ENCODE measurements at places on chromosomes 16 and 17.

DNA sequence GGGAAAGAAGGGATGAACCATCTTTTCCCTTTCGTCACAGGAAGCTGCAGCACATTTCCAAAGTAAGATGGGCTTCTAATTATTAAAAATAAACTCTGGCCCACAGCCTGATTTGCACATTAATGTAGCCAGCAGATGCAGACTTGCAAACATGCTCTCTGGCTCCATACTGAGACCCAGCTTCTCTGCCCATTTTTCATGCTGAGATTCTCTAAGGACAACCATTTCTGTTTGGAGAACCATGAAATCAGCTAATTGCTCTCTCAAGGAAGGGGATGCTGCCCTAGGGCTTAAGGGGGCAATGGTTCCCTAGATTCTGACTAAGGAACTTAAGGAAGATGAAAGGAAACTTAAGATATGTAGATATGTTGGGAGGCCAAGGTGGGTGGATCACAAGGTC is 63.0 kb upstream of the CES5A start:
- DNase-seq, result no peak

- DNase-seq, result no peak
These were observed 963 bp upstream of the METTL22 start for GRCh38 chr16:8620535-8620934.

GRCh38 chr17:65029605-65030336 is 26.8 kb downstream of the GNA13 start:
- DNase-seq, result no peak

DNA sequence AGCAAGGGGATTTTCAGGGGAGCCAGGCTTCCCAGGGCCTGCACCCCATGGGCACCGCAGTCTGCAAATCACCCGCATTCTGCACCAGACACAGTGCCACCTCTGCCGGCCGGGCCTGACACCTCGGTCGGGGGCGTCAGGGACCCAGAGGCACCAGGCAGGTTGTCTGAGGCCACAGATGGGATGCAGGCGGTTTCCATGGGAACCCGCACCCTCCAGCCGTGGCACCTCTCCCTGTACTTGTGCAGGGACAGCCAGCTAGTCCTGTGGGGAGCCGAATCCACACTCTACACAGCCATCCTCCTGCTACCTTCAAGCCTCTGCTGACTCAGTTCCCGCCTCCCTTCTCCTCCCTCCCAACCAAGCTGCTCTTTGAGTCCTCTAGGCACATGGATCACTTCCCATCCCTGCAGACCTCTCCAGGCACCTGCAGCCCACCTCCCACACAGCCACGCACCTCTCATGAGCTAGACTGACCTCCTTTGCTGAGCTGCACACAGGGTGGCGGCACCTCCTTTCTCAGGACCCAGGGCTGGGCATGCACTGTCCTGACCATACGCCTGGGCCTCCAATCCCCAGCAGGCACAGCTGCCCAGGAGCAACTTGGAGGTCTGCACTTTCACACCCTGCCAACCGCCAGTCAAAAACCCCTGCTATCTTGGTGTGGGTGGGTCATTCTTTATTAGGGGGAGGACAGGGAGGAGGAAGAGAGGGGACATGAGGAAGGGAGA is 119.5 kb downstream of the C16orf78 start:
- DNase-seq, result no peak

- DNase-seq, result no peak
These were observed 22.6 kb downstream of the C17orf67 start for GRCh38 chr17:56810891-56811775.

DNA sequence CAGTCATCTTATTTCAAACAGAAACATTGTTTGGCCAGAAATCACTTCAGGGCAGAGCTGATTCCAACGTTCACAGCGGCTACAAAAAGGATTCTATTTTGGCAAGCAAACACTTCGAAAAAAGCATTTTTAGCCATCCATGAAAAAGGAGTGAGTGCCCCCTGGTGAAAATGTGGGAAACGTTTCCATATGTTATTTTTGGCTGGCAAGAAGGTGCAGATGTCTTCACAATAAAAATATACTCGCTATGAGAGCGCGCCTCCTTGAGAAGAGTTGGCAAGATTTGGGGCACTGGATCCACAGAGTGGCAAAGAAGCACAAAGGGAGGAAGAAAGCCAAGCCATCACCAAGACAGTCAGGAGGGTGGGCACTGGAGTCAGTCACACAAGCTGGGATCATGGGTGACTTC is 191.1 kb downstream of the CHD9NB start:
- DNase-seq, result peak; percentile 51

DNA sequence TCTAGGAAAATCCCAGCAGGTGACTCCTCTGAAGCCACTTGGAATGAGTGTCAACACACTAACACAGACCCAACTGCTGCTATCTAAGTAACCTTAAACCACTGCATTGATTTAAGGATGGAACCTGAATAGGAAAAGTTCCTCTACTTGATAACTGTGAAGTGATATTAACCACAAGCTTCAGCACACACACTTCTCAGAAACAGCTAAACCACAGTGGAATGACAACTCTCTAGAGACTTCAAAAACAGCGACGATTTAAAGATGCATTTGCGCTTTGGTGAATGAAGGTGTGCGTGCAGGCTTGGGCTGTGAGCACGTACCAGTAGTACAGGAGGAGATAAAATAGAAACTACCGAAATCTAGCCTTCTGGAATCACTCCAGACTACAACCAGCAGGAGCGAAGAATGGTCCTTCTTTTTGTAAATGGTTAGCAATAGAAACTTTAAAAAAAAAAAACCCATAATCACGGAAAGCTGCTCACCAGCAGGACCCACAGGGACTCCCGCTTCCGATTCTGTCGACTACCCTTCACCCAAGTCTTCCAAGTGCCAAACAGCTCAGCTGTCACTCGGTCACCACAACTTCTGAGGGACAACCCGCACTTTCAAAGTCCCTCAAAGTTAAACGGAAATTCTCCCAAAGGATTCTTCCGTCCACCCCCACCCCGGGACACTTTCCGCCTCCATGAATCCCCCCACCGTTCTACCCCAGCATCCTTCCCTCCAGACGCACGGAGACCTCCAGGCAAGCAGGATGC is 137.7 kb upstream of the CORO6 start:
- DNase-seq, result no peak

DNA sequence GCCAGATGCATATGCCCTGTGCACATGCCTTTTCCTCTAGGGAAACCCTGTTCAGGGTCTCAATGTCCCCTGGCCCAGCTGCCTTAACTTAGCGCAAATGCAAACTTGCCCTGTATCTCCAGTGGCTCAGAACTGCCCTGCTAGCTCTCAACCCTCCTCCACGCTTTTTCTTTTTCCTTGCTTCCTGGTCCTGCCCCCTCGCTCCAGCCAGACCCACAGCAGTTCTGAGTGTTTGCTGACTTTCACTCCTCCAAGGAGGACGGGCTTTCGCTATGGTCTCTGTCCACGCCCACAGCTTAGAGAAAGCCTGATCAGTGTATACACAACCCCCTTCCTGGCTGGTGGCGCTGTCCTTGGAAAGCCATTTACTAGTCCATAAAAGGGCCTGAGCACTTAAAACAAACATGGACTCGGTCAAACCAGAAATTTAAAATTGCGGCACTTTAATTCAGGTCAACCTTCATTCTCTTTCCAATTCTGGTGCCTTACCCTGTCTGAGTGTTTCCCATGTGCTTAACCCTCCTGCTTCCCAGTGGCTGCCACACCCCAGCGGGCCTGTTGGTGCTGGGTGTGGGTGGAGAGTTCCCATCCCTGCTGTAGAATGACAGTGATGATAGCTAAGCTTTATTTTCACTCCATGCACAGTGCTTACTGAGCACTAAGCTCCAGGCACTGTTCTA is 15.6 kb upstream of the TMEM98 start:
- DNase-seq, result no peak

DNA sequence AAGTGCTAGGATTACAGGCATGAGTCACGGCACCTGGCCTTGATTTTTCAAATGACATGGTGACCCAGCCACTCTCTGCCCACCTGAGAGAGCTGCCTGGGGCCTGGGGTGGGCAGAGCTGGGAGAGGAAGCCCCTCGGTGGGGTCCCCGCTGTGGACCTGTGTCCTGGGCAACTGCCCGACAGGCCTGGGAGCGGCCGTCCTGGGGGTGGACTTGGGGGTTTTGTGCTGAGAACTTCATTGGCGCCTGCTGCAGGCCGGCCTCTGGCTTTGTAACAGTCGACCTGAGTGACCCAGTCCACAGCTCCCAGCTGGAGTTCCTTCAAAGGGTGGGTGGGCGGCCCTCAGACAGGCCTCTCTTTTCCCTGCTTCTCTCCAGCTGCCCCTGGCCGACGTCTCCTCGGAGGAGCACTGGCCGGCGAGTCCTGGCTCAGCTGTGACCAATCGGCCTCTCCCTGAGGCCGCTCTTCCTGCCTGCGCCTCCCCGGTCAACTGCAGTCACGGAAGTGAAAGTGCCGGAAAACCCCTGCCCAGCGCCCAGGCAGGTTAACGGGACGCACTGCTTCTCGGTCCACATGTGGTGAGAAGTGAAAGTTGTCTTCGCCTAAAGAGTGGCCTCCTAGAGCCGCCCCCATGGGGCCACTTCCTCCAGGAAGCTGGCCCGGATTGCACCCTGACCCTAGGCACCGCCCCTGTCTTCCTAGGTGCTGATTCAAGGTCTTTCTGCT is 5.5 kb downstream of the CBFA2T3 start:
- DNase-seq, result no peak

DNA sequence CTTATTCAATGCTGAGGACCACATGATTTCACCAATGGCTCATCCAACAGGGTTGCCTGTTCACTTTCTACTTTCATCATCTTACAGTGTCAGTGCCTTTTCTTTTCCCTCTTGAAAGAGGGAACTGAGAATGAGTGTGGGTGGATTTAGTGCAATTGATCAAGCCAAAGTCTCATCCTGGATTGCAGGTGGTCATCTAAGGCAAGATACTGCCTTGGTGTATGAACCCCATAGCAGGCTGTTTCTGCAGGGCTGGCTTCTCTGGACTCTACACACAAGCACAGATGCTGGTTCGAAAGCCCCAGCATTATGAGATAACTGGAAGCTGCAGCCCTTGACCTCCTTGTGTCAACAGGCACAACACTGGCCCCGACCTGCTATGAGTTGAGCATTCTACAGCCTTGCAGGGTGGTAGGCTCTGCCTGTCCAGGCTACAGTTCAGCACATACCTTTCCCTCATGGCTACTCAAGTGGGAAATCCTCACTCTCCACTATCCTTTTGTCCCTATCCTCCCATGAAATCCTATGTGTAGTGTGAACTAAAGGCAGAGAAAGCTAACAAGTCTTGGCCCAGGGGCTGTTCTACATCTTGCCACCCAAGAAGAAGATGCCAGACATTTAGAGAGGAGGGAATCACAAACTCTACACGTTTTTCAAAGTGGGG is 358.7 kb downstream of the SLC39A11 start:
- no peak for DNase-seq

DNA sequence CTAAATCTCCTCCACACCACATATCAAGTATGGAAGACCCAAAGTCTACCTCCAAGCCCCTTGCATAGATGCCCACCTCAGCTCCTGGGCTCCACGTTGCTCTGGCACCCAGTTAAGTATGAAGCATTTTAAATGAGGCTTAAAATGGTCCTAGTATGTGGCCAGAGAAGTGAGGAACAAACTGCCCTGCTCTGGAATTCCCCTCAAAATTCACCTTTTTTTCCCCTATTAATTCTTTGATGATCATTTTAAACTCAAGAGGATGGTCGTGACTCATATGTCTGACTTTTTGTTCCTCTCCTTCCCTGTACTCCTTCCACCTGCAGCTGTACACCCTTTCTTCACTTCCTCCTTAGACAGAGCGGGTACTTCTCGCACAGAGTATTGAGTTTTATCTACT is 234.5 kb upstream of the MYOCD start:
- DNase-seq, result no peak

GRCh38 chr16:73308771-73309170 is 260.8 kb upstream of the ZFHX3 start:
- DNase-seq, result no peak

- no peak for DNase-seq
These were observed 26.1 kb downstream of the GPR142 start for GRCh38 chr17:74393346-74393942.

DNA sequence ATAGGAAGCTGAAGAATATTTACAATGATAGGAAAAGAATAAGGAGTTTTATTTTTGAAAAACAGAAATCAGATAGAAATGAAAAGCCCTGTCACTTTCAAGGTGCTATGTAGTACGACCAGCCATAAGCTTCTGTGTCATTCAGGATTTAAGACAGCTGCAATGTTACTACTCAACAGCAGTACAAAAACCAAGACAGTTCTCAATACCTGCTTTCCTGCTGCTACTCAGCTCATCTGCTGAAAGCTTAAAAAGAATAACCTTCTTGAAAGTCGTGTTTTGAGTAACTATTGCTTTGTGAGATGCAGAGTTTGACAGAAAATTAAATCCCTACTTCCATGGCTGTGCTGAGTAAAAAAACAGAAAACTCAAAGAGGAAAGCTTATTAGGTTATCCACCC is 8.7 kb downstream of the GRB2 start:
- no peak for DNase-seq

DNA sequence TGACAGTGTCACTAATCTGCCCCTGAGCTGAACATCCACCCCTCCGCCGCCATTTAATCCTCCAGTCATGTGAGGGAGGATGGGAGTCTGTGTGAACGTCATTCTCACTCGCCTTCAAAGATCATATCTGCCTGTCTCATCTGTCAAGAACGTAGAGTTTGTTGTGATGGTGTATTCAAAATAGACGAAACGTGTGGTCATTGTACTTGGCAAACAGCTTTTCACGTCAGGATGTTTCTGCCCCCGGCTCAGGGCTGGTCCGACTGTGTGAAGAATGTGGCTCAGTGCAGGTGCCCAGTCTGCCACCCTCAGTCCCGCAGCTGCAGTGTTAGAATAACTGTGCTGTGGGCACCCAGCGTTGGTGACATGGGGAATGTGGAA is 148.0 kb downstream of the KCNJ12 start:
- DNase-seq, result no peak

DNA sequence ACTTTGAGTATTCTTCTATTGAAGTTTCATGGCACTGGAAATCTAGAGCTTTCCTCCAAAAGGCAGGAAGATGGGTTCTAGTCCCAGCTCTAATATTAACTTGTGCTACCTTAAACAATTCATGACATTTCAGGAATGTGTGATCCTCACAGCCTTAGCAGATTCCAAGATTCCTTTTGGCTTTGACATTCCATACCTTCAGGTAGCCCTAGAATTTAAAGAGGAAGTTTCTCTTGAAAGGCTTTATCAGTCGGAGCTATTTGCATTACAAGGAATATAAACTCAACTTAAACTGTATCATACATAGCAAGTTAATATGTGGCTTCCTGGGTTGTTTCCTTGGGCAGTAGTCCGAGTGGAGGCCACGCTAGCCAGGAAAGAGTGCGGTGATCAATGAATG is 330.0 kb downstream of the SHISA9 start:
- DNase-seq, result no peak

Measured in NCI-H2081 (cell line).